ENCODE measurements at places on chromosomes 6 and 20.

GRCh38 chr20:48585061-48585870 lies 242.5 kb downstream of the PREX1 start:
- DNase-seq, result no peak

DNA sequence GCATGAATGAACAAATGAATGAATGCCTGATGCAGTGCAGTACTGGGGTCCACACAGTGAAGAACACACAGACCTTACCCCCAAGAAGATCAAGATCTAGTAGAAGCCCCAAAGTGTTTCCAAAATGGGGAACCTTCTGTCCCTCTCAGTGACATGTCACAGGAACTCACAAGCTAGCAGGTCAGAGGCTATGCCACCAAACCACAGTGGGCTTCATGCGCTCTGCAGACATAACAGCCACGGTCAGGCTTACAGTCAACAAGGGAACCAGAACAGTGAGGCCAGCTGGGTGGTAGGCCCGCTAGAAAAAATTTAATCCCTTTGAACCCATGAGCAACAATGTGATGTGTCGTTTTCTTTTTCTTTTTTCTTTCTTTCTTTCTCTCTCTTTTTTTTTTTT lies 20.2 kb upstream of the ARFGEF2 start:
- DNase-seq, result no peak

DNA sequence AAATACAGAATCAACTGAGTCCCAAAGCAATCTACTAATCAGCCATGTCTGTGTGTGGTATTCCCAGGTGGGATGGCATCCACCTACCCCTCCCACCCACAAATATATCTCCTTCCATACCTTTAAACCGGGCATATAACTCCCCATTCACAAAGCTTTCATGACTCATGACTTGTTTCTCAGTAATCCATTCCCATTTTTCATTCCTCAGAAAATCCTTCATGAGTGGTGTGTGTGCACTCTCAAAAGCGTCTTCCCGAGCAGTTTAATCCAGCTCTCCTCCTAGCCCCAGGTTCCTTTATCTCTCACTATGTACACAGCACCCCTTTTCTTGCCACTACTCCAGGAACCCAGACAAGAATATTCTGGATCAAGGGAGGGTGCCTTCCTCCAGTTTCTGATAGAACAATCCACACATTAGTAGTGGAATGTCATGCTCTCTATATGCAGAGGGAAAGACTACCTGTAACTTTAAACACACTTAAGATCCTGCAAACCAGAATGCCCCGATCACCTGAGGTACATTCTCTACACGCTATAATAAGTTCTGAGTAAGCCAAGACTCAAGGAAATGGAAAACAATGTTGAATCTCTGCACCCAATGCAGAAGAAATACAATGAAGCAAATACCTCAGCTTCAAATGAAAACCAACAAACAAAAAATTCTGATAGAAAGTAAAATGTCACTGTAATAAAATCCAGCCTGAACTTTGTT lies 55.7 kb upstream of the IPCEF1 start:
- DNase-seq, result no peak

DNA sequence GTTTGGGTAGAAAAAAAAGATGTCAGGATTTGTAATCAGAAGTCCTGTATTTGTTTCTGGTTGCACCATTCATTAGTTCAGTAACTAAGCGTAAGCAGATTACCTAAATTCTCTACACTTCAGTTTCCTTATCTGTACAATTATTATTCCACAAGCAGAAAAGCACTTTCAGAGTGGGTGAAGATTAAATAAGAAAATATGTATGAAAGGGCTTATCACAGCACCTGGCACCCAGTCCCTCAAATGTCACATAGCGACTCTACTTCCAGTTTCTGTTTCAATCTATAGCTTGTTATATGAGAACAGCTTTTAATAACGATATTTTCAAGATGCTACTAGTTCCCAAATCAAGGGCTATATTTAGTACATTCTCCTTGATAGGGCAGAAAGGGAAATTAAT lies 31.4 kb downstream of the RGS17 start:
- no peak for DNase-seq

- DNase-seq, result no peak
Measured at GRCh38 chr20:52652271-52652670, 319.9 kb upstream of the TSHZ2 start.

- DNase-seq, result no peak
Measured at GRCh38 chr6:127085181-127085580, 33.3 kb upstream of the RSPO3 start.

GRCh38 chr6:125067552-125067951 lies 86.0 kb upstream of the TPD52L1 start:
- DNase-seq, result no peak

DNA sequence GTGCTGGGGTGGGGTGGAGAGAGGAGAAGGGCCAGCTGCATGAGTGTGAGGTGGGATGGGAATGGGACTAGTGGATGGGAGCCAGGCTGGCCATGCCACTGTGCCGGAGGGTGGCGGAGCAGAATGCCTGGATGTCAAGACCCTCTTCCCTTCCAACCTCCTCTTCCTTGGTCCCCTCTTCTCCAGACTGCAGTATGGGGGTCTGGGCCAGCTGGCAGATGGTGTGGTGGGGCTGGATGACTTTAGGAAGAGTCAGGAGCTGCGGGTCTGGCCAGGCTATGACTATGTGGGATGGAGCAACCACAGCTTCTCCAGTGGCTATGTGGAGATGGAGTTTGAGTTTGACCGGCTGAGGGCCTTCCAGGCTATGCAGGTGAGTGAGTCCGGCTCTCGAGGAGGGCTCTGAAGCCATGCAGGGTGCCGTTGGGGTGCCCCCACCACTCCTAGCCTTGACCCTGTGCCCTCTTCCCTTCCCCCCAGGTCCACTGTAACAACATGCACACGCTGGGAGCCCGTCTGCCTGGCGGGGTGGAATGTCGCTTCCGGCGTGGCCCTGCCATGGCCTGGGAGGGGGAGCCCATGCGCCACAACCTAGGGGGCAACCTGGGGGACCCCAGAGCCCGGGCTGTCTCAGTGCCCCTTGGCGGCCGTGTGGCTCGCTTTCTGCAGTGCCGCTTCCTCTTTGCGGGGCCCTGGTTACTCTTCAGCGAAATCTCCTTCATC lies 7.7 kb downstream of the DDR1 start:
- no peak for DNase-seq

GRCh38 chr6:166173281-166173951 lies 5.8 kb upstream of the TBXT start:
- DNase-seq, result no peak

DNA sequence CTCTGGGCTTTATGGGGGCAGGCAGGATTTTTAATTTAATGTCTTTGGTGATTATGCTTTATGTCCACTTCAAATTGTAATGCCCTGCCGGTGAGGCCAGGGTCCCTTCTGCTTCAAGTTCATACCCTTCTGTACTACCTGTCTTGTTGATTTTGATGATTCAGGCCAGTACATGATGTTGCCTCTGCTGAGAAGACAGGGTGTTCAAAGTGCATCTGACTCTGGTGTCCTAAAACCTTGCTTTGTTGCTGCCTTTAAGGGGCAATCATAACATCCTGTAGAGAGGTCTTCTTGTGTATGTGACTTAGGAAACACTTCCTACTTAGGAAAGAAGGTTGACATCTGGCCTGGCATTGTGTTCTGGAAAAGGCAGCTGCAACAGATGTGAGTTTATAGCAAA lies 113.2 kb downstream of the TMEM170B start:
- DNase-seq, result no peak

DNA sequence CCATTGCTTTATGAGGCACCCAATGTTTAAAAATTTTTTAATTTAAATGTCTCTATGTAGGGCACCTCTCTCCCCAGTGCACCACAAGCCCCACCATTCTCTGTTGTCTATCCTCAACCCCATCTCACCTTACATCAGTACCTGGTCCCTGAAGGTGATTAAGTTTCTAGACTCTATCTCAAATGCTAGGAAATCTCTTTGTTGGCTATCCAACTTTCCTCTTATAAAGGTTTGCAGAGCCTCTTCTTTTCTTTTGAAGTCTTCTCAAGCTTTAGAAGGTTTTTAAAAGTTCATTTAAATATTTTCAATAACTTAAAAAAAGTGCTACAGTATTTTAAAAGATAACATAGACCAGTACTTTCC lies 76.5 kb upstream of the TBC1D7 start:
- DNase-seq, result no peak

GRCh38 chr6:119318730-119319129 lies 30.8 kb downstream of the MAN1A1 start:
- DNase-seq, result no peak

DNA sequence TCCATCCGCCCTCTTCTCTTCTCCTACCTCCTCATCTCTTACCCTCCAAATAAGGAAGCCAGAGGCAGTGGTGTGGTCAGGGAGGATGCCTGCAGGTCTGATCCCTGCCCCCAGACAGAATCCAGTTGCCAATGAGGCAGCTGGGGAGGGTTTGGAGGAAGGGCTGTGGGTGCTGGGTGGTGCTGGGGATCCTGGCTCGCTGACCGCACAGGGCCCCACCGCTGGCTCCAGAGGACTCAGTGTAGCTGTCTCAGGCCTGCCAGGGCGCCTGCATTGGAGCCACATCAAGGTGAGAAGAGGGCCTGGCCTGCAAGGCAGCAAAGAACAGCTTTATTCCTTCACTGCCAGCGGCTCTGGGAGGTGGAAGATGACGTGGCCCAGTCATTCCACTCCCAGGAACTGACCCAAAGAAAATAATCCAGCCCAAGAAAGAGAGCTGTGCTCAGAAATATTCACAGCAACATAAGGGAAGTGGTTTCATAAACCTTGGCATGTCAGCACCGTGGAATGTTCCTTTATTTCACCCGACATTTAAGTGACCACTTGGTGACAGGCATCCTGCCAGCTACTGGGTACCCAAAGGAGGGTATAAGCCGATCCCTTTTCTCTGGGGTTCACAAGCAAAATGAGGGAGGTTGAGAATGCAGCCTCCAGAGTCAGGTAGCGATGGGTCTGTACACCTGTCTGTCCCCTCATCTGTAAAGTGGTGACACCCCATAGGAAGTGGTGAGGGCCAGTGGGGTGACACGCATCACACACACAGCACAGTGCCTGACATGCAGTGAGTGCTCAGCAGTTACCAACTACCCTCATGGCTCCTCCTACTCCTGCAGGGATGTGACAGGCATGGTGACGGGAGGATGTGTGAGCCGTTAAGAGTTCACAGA lies 125.1 kb downstream of the SNX5 start:
- no peak for DNase-seq

GRCh38 chr6:125236536-125237327 lies 65.0 kb downstream of the HDDC2 start:
- no peak for DNase-seq

GRCh38 chr6:106122306-106122918 lies 36.3 kb downstream of the PRDM1 start:
- DNase-seq, result no peak

Data from T-helper 1 cell (primary cell).